ENCODE measurements at places on chromosomes 12 and 14.

GRCh38 chr14:104545151-104545941 lies 34.2 kb upstream of the C14orf180 start:
- no peak for DNase-seq

- DNase-seq, result no peak
Observed at GRCh38 chr12:8453021-8453513, 2.7 kb upstream of the CLEC6A start.

GRCh38 chr12:20801035-20801434 lies 9.5 kb upstream of the SLCO1B3 start:
- DNase-seq, result no peak

GRCh38 chr12:88764781-88765480 lies 184.7 kb upstream of the KITLG start:
- no peak for DNase-seq

- no peak for DNase-seq
Observed at GRCh38 chr14:102731101-102731870, 46.0 kb upstream of the TRAF3 start.

DNA sequence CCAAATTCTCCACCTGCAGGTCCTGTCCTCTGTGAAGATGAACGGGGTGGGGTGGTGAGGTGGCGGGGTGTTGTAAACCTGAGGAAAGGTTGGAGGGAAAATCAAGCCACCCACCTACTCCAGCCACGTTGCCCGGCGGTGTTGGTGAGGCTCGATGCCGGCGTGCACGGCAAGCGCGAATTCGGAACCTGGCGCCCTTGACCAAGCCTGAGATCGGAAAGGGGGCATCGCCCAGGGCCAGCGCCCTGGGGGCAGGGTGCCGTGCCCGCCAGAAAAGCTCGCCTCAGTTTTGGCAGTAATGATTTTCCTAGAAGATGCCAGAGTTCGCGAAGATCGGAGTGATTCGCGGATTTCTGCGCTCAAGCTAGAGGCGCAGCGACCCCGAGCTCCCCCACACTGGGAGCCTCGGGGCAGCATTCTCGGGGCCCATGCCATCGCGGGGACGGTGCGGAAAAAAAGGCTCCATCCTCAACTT lies 817 bp downstream of the STXBP6 start:
- no peak for DNase-seq

- DNase-seq, result no peak
Observed at GRCh38 chr14:64639340-64639821, 64.8 kb upstream of the PLEKHG3 start.

GRCh38 chr14:67666750-67667449 lies 7.5 kb downstream of the VTI1B start:
- no peak for DNase-seq

- DNase-seq, result no peak
Observed at GRCh38 chr12:74620921-74621320, 83.3 kb downstream of the ATXN7L3B start.

DNA sequence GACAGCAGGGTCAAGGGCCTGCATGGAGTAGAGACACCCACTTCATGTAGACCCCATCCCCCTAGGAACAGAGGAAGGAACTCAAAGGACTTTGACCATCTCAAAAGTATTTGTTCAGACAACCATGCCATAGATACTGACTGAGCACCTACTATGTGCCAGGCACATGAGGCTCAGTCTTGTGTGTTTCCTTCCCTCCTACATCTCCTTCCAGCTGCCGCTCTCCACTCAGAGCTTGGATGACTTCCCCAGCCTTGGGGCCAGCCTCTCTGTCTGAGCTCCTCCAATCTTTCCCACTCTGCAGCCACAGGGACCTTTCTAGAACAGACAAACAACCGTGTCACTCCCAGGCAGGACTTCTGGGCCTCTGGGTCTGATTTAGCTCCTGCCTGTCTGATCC lies 2.5 kb downstream of the TRPV4 start:
- DNase-seq, result no peak

GRCh38 chr12:68335462-68335861 lies 3.3 kb upstream of the MDM1 start:
- DNase-seq, result no peak

DNA sequence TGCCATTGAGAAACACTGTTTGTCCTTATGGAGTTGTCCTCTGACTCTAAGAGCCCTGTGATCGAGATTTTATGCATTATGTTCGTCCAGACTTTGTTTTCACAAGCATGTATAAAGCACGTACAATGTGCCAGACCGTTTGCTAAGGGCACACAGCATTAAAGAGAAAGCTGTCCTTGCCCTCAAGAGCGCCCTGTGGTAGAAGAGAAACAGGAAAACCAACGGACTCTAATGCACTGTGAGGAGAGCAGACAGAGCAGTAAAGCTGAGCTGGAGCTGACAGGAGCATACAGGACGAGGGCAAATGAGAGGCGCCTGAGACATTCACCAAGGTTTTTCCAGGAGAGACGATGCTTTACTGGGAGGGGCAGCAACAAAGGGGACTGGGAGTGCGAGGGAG lies 66.2 kb upstream of the OVCH1 start:
- DNase-seq, result no peak

GRCh38 chr14:55819610-55820304 lies 239.8 kb downstream of the KTN1 start:
- DNase-seq, result no peak

DNA sequence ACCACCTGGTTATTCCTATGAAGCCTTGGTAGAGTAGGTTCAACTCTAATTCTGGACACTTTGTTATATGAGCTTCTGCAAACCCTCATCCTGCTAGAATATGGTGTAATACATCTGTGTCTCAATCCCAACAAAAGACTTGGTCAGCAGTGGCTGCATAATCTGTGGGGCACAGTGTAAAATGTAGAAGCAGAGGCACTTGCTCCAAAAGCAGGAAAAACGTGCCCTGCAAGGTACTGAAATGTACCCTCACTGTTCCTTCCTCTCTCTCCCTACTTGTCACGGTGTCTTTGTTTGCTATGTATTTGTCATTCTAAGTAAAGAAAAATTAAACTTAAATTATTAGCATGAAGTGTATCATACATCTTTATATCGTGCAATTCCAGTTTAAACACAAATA lies 267.9 kb downstream of the BCL11B start:
- DNase-seq, result no peak

DNA sequence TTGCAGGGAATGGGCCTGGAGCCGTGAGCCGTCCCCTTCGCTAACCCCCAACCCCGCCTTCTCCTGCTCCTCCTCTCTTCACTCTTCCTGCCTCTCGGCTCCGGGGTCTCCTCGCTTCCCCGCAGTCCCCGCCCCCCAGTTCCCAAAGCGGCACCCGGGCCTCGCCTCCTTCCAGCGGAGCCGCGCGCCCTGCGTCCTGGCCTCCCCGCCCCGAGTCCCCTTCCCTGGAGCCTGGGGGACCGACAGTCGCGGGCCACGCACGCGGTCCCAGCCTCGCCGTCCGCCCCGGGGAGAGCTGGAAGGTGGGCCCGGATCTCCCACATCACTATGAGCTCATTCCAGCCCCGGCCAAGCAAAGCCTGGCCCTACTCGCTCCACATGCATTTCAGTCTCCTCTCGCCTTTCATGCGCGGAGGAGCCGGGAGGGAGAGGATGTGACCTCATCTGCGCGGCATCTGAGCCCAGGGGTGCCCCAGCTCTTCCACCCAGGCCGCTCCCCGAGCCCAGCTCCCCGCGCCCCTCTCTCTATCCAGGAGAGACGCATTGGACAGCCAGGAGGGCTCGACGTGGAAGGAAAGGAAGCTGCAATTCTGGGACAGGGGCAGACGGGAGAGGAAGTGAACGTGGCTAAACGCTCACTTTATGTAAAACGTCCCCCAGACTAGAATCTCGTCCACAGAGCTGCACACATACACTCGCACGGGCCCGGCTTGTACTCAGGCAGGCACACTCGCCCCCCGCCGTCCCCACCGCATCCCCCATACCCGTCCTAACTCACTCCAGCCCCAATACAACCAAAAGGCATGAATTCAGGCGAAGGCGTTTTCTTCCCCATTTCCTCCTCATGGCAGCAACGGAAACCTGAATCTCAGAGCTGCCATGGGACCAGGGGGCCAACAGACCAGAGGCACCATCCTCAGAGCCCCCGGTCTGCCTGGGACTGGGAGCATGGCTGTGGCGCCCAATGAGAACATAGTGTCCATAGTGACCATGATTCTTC lies 108.7 kb upstream of the CCND2 start:
- DNase-seq, result no peak

GRCh38 chr12:67268335-67268895 lies 743 bp upstream of the CAND1 start:
- DNase-seq, result peak; percentile 79

GRCh38 chr14:54722791-54723432 lies 156.0 kb downstream of the SAMD4A start:
- no peak for DNase-seq

- no peak for DNase-seq
Observed at GRCh38 chr14:104084251-104085002, 1.1 kb upstream of the ASPG start.

DNA sequence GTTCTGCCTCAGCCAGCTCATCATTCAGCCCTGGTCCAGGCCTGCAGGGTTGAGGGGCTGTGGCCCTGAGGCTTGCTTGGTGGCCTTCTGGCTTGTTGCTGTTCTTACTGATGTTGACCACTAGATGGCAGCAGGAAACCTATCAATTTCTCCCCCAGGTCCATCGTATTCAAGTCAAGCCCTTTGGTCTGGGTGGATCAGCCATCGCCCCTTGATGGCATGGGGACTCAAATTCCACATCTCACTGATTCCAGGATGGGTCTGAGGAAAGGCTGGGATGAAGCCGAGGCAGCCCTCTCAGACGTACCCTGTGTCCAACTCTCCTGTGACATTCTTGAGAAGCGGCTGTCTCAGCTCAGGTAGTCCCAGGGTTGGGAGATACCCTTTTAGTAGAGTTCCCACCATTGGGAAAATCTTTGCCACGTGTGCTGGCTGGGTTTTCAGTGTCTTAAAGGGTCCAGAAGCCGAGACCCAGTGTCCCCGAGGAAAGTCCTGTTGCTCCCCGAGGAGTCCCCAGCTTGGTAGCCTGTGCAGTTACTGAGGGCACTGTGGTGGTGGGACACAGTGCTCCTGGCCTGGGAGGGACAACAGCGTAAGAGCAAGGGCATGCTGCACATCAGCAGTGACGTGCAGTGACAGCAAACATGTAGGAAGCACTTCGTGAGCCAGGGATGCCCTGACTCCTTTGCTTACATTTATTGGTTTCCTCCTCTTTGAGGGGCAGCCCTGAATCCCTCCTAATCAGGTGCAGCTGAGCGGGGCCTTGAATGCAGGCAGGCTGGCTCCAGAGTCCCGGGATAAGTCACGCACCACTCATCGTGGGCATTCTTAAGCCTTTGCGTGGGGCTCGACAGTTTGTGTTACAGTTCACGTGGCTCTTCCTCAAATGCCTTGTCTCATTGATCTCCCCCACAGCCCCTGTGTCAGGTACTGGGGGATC lies 58.6 kb downstream of the TSPAN9 start:
- DNase-seq, result no peak

GRCh38 chr14:94582851-94583250 lies 1.6 kb downstream of the SERPINA5 start:
- DNase-seq, result no peak

Data from stimulated activated CD4-positive, alpha-beta T cell treated with anti-CD3 and anti-CD28 coated beads, TNF-alpha, amount 100 ng/mL, for 48 hours (primary cell).